ENCODE measurements at places on chromosomes 11 and 22.

- DNase-seq, result peak; percentile 68
These were observed 29.1 kb upstream of the TXNRD2 start for GRCh38 chr22:19970479-19971275.

DNA sequence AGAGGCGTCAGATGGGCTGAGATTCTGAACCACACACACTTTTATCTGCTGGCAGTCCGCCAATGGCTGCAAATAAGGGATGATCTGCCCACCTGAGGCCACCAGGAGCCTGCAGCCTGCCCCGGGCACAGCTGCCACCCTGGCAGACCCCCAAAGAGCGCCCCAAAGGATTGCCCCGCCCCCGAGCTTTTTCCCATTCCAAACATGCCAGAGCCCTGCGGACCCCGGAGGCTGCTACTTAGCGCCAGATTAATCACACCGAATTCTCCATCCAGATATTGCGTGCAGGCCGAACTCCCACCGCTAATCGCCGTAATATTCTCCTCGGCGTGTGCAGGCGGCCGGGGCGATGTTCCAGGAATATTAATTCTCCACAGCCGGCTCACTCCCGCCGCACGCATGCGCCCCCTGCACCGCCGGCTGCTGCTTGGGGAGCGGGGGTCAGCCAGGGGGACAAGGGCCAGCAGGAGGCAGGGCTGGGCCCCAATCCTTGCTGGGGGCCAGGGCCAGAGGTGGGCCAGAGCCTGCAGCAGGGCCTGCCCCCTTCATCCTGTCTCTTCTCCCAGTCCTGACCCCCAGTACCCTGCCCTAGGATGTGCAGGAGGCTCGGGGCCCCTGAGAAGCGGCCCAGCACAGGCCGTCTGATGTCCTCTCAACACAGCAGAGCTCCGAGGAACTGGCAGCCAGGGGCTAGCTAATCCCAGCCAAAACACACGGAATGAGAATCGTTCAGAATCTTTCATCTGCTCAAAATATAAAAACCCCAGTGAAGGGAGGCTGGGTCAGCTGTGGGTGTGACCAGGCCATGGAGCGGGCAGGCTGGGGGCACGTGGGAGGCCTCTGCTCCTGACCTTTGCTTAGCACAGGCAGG lies 19.5 kb upstream of the TCF20 start:
- DNase-seq, result no peak

GRCh38 chr22:41535244-41535643 lies 9.0 kb downstream of the POLR3H start:
- DNase-seq, result no peak

GRCh38 chr11:61404641-61405040 lies 12.3 kb downstream of the TMEM216 start:
- no peak for DNase-seq

GRCh38 chr11:16896729-16897469 lies 117.3 kb downstream of the PLEKHA7 start:
- no peak for DNase-seq

GRCh38 chr22:49481659-49482399 lies 345.8 kb downstream of the BRD1 start:
- no peak for DNase-seq

DNA sequence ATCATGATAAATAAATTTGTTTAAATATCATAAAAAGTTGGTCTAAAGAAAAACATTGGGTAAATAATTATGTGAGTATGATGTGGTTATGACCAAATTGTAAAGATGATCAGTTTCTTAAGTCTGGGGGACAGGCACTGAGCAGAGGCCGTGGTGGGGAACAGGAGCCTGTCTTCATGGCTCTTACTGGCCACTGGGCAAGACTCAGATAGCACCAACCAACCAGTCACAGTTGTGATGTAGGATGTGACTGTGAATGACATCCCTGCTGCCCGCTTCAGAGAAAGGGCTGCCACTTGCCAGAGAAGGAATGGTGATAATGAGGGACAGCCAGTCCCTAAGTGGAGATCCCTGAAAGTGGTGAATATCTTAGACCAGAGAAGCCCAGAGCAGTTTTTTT lies 7.0 kb downstream of the PTPRJ start:
- DNase-seq, result no peak

GRCh38 chr11:6611092-6611962 lies 689 bp downstream of the TAF10 start:
- peak; percentile 30 for DNase-seq

DNA sequence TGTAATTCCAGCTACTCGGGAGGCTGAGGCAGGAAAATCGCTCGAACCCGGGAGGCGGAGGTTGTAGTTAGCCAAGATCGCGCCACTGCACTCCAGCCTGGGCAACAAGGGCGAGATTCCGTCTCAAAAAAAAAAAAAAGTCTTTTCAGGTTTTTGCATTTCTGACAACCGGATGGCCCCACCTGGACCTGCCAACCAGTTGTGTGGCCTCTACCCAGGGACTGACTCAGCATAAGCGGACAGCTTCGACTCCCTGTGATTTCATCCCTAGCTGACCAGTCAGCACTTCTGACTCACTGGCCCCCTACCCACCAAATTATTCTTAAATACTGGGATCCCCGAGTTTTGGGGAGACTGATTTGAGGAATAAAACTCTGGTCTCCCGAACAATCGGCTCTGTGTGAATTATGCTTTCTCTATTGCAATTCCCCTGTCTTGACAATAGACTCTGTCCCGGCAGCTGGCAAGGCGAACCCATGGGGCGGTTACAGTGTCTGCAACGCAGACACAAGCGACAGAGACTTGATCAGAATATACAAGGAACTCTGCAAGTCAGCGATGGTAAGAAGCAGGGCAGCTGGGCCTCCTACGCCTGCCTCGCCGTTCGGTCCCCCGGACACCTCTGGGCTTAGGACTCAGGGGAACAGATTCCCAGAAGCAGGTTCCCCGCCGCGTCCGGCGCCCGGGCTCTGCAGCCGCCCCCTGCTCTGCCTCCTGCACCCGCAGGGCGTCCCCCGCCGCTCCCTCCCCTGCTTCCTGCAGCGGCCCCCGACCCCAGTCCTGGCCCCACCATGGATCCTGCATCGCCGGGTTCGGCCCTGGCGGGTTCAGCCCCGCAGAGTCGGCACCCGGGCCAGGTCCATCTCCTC lies 741 bp upstream of the TALDO1 start:
- peak; percentile 35 for DNase-seq

GRCh38 chr22:26466196-26466595 lies 17.4 kb downstream of the HPS4 start:
- DNase-seq, result no peak

DNA sequence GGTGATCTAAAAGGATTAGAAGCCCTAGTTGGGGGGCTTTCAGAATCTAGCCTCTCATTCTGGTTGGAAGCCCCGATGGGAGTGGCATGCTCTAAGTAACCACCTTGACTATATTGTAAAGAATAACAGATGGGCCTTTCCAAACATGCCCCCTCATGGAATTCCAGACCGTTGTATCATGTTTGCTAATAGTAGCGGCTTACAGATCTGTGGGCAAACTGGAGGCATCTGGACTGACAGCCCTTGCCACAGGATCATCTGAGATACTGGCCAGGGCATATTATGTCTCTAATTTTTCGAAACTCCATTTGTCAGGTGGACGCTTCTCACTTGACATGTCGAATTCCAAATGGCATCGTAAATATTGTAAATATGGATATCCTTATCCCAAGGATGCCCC lies 10.5 kb downstream of the APIP start:
- DNase-seq, result no peak
